Left ventricle myocardium superior (tissue), 1 donor: ENCODE measurements at places on chromosomes 13 and 19. TPM values are rescaled to one million over a fixed set of nuclear protein-coding genes. Genes with fewer than 3 reads are reported as not detected.
A peak's percentile ranks its signal among the peaks of the same experiment; 100 is the strongest.

Gene MAMSTR
- total RNA-seq = 3.0 TPM

Gene IFT88
- 5.8 TPM for total RNA-seq

Gene ADAMTSL5
- total RNA-seq = 20.5 TPM

Gene CEACAM4
- total RNA-seq = 0.52 TPM

Gene ITPKC
- total RNA-seq = 12.8 TPM

Gene PTGER1
- total RNA-seq = not detected

Gene ZIM2
- not detected for total RNA-seq

- DNase-seq = no peak
Observed at GRCh38 chr13:105602956-105603670, 932.3 kb downstream of the EFNB2 start.

DNA sequence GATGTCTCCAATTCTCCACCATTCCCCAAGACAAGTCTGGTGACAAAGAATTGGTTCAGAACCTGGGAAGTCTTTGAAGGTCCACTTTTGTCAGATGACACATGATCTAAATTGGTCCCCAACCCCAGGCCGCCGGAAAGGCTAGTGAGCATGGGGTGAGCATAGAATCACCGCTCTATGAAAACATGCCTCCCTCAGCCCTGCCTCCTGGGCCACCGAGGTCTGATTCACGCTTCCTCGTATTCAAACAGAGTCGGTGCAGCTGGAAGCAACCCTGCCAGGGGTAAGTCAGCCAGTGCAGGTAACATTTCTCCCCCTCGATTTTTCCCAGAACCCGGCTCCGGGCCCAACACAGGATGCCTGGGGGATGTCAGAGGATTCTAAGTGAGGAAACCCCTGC lies 33.9 kb upstream of the KLF2 start:
- peak; percentile 32 for DNase-seq

GRCh38 chr19:5107432-5108122 lies 138.7 kb downstream of the KDM4B start:
- peak; percentile 75 for DNase-seq

GRCh38 chr13:49042476-49042875 lies 66.8 kb downstream of the FNDC3A start:
- no peak for DNase-seq

DNA sequence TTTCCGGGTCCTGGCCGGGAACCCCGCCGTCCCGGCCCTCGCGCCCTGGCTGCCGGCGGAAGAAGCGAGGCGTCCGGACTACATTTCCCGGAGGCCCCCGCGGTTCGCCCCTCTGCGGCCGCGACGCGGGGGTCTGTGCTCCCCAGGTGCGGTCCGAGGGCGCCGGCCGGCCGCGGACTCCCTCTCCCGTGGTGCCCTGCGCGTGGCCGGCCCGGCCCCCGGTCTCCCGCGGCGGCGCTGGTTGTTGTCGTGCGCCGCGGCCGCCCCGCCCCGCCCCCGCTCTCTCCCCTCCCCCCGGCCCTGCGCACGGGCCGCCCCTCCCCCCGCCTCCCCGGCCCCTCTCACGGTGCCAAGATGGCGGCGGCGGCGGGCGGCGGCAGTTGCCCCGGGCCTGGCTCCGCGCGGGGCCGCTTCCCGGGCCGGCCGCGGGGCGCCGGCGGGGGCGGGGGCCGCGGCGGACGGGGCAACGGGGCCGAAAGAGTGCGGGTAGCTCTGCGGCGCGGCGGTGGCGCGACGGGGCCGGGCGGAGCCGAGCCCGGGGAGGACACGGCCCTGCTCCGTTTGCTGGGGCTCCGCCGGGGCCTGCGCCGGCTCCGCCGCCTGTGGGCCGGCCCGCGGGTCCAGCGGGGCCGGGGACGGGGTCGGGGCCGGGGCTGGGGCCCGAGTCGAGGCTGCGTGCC lies at the start of gene KMT2B:
TSS of gene KMT2B (plus strand) at position 339 of the 680 bp plus-strand sequence. CDS start at position 355, 16 bp downstream.
- DNase-seq = no peak

- peak; percentile 86 for DNase-seq
Observed at GRCh38 chr19:40601134-40601974, at the start of gene LTBP4. Gene LTBP4 (plus strand): TSS chr19:40601369. CDS start chr19:40601388, 19 bp downstream.

- DNase-seq = no peak
Observed at GRCh38 chr13:66748712-66749111, 481.4 kb downstream of the PCDH9 start.

DNA sequence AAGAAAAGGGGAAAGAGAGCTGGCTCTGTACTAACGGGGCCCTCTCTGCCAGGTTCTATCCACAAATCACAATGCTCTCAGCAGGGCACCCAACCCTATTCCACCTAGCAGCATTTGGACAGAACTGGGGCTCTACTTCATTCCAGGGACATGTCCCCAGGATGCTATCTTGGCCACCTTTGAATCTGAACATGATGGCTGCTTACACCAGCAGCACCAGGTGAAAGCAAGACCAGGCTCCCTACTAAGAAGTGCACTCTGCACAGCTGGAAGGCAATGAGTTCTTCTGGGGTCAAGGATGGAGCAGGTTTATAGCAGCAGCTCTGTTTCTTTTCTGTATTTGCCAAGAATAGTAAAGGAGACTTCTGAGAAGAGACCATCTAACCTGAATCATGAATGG lies 222.4 kb downstream of the DACH1 start:
- no peak for DNase-seq

- no peak for DNase-seq
Observed at GRCh38 chr19:32349724-32350470, 4.5 kb downstream of the ZNF507 start.

DNA sequence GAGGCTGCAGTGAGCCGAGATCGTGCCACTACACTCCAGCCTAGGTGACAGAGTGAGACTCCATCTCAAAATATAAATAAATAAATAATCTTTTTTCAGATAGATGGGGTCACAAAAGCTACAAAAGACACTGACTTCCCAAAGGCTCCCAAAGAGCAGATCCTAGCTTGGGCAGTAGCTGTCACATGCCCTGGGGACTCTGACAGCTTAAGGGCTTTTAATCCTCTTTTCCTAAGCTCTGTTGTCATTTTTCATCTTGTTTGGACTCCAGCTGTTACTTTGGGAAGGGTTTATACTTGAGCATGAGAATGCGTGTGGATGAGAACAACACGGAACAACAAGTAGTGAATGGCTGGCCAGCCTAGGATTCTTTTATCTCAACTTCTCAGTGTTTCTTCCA lies 231.7 kb downstream of the MZT1 start:
- no peak for DNase-seq

DNA sequence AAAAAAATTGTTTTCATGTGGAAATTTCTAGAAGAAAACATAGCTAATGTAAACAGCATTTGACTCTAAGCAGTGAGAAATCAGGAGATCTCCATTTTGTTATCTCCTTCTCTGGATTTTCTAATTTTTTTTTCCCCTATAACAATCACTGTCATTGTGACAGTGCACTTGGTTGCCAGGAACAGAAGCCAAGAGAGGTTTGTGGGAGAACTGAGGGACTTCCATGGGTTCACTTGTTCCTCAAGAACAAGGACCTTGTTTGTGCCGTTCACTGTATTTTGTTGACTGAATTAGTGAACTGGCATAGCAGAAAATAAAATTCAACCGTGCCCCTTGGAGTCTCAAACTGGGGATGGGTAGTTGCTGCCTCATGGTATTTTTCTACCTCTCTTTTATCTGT lies 17.1 kb downstream of the SHISA7 start:
- DNase-seq = no peak

GRCh38 chr13:89383891-89384290 lies 1712.7 kb downstream of the SLITRK5 start:
- DNase-seq = no peak

- no peak for DNase-seq
Observed at GRCh38 chr13:25847145-25847544, 204.7 kb downstream of the SHISA2 start.

- no peak for DNase-seq
Observed at GRCh38 chr13:88764103-88764502, 1092.9 kb downstream of the SLITRK5 start.

- DNase-seq = no peak
Observed at GRCh38 chr19:10915130-10916091, 13.0 kb downstream of the YIPF2 start.

DNA sequence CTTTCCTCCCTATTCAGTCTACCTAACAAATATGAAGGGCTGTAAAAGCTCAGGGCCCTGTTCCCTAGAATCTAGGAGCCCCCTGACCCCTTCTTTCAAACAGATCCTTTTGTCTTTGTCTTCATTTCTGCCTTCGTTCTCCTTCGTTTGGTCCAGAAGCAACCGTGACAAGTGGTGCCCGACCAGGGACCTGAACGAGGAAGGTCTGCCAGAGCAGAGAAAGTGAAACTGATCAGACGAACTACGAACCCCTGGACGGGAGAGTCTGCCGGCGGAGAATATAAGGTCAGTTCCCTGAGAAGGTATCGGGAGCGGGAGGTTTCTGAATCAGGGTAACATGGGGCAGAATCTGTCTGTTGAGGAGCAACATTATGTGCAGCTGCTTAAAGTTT lies 751 bp downstream of the ERVK3-1 start:
- no peak for DNase-seq
